ENCODE measurements at places on chromosomes 5 and 9.

- no peak for DNase-seq
Observed at GRCh38 chr5:137383909-137384308, 115.2 kb downstream of the SPOCK1 start.

GRCh38 chr9:108919517-108919916, 14.4 kb downstream of the ELP1 start:
- peak; percentile 46 for DNase-seq

DNA sequence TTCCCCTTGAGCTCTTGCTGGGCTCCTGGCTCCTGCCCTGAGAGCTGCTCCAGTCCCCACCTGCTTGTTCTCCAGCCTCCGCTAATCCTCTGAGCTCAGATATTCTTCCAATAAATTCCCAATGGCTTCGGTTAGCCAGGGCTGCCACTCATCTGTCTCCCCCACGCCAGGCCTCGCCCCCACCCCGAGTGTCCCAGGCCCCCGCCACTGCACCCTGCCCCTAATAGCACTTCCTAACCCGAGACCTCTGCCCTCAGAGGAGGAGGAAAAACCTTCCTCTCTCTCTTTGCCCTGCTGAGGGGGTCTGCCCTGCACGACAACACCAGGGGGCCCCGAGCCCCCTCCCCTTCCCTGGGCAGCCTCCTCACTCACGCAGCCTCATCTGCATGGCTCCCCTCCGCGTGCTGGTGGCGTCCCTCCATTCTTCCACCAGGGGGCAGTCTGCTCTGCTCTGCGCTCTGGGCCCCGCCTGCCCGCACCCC, 5.4 kb upstream of the LCN15 start:
- no peak for DNase-seq

GRCh38 chr9:127074561-127075548, 47.6 kb downstream of the ANGPTL2 start:
- peak; percentile 15 for DNase-seq

DNA sequence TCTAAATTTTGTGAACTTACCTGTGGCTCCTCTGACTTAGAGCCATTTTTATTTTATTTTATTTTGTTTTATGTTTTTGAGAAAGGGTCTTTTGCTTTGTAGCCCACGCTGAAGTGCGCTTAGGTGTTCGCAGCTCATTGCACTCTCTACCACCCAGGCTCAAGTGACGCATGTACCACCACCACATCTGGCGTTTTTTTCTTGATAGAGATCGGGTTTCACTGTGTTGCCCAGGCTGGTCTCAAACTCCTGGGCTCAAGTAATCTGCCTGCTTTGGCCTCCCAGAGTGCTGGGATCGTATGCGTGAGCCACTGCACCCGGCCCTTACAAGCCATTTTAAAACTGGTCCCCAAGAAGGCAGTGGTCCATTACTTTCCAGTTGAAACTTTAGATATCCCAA, 18.5 kb downstream of the MATR3 start:
- no peak for DNase-seq

DNA sequence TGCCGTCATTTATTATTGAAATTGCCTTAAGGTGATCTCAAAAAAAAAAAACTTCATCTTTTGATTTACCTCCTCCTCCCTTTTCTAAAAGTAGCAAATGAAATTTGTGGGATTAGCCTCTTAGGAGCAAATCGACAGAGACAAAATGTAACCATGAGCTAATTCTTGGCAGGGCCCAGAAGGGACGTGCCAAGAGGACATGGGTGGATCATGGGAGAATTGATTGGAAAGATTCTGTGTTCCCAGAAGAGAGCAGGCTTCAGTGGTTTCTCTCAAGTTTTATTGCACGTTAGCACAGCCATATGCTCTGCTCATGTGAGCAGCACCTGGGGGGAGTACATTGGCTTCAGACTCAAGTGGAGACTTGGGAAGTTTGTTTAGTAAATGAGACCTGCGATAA, 394.6 kb downstream of the ELAVL2 start:
- peak; percentile 61 for DNase-seq

DNA sequence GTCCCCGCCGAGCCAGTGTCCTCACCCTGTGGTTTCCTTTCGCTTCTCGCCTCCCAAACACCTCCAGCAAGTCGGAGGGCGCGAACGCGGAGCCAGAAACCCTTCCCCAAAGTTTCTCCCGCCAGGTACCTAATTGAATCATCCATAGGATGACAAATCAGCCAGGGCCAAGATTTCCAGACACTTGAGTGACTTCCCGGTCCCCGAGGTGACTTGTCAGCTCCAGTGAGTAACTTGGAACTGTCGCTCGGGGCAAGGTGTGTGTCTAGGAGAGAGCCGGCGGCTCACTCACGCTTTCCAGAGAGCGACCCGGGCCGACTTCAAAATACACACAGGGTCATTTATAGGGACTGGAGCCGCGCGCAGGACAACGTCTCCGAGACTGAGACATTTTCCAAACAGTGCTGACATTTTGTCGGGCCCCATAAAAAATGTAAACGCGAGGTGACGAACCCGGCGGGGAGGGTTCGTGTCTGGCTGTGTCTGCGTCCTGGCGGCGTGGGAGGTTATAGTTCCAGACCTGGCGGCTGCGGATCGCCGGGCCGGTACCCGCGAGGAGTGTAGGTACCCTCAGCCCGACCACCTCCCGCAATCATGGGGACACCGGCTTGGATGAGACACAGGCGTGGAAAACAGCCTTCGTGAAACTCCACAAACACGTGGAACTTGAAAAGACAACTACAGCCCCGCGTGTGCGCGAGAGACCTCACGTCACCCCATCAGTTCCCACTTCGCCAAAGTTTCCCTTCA, 1.4 kb downstream of the GLIS3 start:
- DNase-seq, result peak; percentile 60

DNA sequence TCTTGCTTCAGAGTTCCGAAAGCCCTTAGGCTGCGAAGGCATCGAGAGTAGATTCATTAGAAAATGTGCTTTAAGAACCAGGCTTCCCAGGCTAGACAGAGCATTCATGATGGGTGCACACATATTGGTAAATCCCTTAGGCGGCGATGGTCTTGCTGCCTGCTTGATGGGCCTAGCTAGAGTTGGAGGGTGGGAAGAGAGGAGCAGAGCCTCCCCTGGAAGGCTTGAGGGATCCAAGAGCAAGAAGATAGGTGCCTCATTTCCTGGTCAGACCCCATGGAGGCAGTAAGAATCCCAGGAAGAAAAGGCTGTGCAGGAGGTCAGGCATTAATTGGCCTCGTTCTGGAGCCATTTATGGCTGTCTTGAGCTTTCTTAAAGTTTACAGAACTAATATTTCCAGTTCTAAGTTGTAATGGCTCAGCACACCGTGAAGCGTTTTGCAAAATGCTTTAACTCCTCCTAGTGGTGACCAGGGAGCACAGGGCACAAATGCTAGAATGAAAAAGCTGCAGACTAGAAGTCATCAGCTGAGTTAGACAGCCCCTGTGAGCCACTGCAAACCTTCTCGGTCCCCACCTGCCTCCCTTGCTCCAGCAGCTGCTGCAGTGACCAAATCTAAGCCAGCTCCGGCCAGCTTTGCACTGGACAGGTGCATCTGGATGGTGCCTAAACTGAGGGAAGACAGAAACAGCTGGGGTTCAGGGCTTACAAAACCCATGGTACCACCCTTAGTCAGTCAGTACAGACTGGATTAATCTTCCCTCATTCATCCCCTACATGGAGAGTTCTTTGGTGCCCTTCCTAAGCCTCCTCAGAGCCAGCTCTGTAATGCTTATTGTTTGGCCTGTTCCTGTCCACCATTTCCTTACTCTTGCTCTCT, 14.7 kb downstream of the SLC45A2 start:
- DNase-seq, result no peak

DNA sequence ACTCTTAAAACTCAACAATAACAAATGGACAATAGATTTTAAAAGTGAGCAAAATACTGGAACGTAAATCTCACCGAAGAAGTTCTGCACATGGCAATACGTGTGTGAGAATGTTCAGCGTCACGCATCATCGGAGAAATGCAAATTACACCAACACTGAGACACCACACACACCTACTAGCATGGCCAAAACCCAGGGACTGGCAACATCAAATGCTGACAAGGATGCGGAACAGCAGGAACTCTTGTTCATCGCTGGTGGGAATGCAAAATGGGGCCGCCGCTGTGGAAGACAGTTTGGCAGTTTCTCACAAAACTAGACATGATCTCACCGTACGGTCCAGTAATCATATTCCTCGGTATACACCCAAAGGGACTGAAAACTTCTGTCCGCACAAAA, 21.6 kb upstream of the CLPTM1L start:
- DNase-seq, result no peak

DNA sequence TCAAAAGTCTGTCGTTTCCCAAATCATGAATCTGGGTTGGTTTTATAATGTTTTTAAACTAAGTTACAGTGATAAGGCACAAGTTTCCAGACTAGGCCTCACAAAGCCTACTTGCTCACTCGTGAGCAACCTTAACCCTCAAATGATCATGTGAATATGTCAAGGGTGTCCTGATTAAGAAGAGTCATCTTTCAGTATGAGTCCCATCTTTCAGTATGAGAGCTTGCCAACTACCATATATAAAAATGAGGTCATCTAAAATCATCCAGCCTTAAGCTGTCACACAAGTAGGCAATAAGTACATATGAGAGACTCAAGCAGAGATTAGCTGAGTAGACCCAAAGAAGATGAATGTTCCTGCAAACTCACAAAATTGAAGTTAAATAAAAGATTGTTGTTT, 668.4 kb upstream of the FAM174A start:
- DNase-seq, result no peak

- DNase-seq, result no peak
Observed at GRCh38 chr5:98110282-98110691, 663.2 kb upstream of the RGMB start.

DNA sequence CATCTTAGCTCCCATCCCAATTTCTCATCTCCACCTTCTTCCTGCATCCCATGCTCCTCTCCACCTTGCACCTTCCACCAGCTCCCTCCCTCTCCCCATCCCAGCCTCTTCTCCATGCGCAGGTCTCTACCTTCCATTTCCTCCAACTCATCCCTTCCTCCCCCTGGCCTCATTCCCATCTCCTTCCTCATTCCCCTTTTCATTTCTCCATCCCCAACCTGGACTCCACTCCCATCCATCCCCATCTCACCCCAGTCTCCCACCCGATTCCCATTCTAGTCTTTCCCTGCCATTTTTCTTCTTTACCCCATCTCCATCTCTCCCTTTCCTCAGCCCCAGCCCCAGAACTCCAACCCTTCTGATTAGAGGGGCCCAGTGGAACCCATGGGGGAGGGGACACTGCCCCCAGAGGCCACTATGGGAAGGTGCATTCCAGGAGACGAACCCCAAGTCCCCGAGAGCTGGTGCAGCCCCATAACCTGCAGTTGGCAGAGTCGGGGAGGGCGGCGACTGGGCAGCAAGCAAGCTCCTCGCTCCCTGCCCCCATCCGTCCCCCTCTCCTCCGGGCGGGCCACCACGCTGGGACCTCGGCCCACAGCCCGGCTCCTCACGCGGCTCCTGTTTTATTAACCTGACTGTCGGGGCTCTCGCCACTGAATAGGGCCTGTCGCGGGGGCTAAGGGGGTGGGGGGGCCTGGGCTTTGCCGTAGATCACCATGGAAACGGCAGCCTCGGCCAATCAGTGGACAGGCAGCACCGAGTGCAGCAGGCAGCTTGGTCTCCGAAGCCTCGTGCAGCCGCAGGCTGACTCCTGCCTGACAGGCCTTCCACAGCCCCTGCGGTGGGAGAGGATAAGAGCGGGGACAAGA, 66.7 kb downstream of the PCDH1 start:
- no peak for DNase-seq

- no peak for DNase-seq
Observed at GRCh38 chr5:171632616-171633015, 153.0 kb upstream of the SMIM23 start.

GRCh38 chr9:69089491-69089890, 53.9 kb downstream of the FXN start:
- no peak for DNase-seq

GRCh38 chr5:142828797-142829535, 58.8 kb downstream of the ARHGAP26 start:
- DNase-seq, result no peak

DNA sequence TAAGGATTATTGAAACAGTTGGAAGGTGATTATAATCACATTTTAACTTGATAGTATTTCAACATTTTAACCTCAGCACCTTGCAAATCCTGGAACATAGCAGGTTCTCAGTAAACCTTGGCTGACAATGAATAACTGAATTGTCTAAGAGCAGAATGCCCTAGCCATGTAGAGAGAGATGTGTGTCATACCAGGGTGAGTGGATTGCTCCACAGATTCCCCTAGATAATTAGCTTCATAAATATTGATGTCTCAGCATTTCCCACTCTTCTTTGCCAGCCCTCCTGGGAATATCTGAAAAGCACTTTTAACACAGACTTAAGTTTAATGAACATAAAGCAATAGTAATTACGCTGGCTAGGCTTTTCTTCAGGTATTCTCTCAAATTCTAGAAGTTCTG, 363.5 kb downstream of the MAN2A1 start:
- no peak for DNase-seq

DNA sequence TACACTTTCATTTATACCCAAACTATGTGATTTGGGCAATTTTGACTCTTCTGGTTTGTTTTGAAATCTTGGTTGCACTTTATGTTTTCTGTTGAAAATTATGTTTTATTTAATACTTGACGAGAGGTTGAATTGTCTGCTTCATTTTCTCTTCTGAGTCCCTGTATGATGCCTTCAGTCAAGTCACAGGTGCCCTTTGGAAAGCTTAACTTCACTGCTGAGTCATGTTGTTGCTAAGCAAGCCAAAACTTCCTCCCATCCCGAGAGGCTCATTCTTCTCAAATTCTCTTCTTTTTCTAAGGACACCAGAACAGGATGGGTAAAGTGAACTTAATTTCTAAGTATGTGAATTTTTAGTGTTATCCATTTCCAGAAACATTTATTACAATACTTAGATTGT, 455.3 kb upstream of the PTGER4 start:
- DNase-seq, result no peak

- no peak for DNase-seq
Observed at GRCh38 chr5:5183189-5183699, 43.1 kb downstream of the ADAMTS16 start.

DNA sequence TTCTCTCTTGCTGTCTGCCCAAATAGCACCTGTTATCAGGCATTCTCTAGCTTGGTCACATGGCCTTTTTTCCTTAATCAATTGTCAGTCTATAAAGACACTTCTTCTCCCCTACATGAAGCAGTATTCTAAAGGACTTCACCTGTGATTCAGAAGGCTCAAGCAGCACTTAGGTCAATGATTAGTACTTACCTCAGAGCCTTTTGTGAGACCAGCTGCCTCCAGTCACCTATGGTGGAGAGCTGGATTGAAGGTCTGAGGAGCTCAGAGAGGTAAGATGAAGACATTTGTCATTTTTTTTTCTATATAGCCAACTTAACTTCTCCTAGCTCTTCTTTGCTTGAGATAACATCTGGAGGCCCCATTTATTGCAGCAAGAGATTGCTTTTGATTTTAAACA, 278.3 kb upstream of the PCSK5 start:
- no peak for DNase-seq

Measured in left lobe of liver (tissue), 2 donors.